Neural crest cell (in vitro differentiated cells): ENCODE measurements at places on chromosomes 16 and 17.

- no peak for DNase-seq
These were observed 242.3 kb downstream of the SOX9 start for GRCh38 chr17:72363089-72363610.

DNA sequence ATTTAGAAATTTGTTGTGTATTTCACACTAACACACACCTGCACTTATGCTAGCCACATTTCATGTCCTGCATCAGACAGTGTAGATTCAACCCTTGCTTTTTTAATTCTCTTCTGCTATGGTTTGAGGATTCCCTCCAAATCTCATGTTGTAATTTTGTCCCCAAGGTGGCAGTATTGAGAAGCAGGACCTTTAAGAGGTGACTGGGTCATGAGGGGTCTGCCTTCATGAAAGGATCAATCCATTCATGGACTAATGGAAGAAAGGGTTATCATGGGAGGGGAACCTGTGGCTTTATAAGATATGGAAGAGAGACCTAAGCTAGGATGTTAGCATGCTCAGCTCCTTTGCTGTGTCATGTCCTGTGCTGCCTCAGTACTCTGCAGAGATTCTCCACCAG is 1032.2 kb downstream of the CDH11 start:
- DNase-seq, result no peak

- no peak for DNase-seq
These were observed 69.3 kb downstream of the ABCC1 start for GRCh38 chr16:16018705-16019104.

DNA sequence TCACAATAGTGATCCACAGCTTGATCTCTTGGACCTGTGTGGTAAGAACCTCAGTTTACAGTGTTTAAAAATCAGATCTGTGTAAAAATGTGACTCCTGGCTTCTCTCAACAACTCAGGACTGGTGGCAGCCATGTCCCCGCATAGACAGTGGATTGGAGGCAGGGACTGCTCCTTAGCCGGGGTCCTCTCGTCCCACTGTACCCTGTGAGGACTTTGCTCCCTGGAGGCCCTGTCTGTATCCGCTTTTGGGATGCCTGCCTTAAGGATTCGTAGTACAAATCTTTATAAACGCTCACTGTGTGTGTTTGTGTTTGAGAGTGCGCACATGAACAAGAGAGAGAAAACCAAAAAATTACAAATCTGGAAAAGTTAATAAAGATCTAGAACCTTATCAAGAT is 142.5 kb downstream of the SNX29 start:
- DNase-seq, result no peak

- DNase-seq, result no peak
These were observed 15.0 kb upstream of the NTN1 start for GRCh38 chr17:9006175-9006767.

DNA sequence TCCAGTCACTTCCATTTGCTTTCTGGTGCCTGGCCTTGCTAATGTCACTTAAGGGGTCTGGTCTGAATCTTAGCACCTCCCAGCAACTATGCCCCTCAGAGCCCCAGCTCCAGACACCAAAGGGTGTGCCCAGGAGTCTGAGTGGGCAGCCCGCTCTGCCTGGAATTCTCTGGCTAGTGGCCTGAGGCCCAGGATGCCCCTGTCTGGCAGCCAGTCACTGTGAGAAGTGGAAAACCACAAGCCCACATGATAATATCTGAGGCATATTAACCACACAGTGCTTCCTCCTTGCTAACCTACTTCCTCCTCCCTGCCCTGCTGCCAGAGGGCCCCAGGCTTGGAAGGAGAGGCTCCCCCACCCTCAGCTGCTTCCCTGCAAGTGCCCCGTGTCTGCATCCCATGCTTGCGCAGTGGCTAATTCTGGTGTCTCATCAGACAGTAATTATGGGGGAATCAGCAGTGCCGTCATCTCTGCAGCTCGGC is 14.0 kb downstream of the SRCIN1 start:
- DNase-seq, result no peak

DNA sequence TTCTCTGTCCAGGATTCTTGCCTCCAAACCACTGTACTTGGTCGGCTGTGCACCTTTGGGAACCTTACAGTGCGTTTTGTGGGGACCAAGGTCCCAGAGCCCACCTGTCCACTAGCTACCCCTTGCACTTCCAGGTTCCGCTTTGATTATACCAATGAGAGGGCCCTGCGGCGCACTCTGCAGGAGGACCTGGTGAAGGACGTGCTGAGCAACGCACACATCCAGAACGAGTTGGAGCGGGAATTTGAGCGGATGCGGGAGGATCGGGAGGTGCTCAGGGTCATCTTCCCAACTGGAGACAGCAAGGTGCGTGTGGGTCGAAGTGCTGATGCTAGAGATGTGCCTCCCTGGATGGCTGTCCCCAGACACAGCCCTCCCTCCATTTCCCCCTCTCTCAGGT is 18.8 kb downstream of the POLR2A start:
- no peak for DNase-seq

DNA sequence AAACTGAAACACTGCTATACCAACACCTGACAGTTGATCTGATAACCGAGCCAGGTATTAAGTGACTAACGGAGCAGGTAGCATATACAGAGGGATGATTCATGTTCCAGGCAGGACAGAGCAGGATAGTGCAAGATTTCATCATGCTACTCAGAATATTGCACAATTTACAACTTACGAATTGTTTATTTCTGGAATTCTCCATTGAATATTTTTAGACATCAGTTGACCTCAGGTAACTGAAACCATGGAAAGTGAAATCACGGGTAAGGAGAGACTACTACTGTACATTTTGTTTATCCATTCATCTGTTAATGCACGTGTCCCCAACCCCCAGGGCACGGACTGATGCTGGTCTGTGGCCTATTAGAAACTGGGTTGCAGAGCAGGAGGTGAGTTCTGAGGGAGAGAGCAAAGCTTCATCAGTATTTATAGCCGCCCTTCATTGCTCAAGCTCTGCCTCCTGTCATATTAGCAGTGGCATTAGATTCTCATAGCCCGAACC is 14.5 kb upstream of the PPM1E start:
- no peak for DNase-seq

DNA sequence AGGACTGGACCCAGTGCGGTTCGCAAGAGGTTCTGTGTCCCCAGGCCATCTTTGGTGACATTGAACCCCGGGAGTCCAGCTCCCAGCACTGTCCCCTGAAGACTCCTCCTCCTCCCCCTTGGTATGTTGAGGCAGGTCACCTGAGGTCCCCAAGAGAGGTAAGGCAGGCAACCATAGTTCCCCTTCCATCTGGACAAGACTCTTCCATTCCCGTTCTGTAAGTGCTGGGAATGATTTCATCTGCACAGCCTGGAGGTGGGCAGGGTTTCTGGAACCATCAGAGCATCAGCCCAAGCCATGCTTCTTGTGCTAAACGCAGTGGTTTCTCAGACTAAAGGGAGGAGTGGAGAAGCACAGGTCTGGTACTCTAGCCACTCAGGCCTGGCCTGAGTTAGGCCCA is 24.9 kb downstream of the COPZ2 start:
- no peak for DNase-seq

DNA sequence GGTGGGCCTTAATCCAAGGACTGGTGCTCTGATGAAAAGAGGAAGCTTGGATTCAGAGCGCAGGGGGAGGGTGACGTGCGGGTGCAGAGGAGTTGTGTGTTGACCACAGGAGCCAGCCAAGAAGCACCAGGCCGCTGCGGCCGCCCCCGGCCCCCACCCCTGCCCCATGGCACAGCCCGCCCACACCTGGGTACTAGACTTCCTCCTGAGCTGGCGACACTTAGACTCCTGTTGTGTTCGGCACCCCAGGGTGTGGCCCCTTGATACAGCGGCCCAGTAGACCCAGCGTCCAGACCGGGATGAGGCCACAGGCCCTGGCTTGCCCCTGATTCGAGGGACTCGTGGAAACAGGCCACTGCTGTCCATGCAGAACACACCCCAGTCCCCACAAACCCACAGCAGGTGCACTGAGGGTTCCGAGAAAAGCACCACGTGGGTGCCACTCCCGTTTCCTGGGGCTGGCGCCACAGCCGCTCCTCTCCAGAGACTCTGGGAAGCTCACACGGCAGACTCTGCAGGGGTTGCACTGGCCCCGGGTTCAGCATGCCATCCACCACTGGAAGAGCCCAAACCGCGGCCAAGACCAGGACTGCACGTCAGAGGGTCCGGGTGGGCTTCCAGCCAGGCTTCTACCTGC is 5.7 kb upstream of the SNAI3 start:
- DNase-seq, result no peak

DNA sequence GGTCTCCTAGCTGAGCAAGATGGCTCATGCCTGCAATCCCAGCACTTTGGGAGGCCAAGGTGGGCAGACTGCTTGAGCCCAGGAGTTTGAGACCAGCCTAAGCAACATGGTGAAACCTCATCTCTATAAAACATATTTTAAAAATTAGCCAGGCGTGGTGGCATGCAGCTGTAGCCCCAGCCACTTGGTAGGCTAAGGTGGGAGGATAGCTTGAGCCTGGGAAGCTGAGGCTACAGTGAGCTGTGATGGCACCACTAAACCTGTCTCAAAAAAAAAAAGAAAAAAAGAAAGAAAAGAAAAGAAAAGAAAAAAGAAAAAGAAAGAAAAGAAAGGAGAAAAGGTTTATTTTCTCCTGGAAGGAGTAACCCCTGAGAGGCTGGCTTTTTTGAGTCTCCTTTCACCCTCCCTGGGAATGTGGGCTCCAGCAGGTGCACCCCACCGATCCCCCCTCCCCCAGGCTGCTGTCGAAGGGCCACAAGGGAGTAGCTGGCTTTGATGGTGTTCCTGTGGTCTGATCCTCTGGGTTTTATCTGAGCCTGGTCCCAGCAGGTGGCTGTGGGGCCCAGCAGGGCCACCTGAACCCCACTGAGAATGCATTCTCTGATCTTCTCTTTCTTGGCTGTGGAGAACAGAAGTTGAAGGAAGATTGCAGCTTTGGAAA is 29.9 kb upstream of the TNRC6C start:
- DNase-seq, result no peak

- no peak for DNase-seq
These were observed 570 bp upstream of the NME3 start for GRCh38 chr16:1771864-1772361.

DNA sequence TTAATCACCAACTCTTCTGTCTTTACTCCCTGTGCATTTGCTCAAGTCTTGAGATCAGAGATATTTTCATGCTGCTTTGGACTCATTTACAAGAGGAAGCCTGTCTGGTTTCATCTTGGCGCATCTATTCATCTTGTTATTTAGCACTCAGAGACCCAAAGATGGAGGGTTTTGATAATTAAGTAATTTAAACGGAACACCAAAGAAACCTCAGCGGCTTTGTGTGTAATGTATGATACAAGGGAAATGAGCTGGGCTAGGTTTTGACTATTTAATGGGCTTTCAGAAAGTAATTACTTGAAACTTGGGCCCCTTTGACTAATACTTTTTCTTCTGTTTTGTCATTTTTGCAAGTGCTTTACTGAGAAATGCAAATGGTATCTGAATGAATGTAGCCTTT is 66.2 kb upstream of the CACNG3 start:
- no peak for DNase-seq

DNA sequence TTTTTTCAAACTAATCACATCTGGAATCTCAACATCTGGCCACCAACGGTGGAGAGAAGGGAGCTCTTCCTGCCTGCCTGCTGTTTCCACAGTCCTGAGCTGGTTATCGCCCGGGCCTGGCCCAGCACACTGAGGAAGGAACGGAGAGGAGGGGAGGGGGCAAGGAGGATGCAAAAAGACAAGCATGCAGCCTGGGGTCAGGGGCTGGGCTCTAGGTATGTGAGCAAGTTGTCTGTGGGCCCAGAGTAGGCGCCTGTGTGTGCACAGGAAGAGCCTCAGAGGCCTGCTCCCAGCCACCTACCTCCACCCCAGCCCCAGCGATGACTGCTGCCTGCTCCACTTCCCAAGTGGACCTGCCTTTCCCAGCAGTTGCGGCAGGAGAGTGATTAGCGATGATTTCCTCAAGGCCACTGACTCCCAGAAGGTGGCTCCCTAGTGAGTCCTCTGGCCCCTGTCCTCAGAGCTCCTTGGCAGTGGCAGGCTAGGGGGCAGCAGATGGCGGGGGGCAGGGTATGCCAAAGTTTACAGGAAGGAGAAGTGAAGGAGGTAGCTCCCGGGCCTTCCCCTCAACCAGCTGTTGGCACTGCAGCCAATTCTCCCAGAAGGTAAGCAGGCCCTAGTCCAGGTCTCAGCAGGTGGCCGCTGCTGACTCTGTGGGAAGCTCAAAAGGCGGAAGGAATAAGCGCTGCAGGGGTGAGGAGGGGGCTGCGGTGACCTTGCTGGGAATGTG is 27.0 kb upstream of the RASD1 start:
- no peak for DNase-seq

- DNase-seq, result no peak
These were observed 122.0 kb downstream of the METRNL start for GRCh38 chr17:83201206-83202001.

DNA sequence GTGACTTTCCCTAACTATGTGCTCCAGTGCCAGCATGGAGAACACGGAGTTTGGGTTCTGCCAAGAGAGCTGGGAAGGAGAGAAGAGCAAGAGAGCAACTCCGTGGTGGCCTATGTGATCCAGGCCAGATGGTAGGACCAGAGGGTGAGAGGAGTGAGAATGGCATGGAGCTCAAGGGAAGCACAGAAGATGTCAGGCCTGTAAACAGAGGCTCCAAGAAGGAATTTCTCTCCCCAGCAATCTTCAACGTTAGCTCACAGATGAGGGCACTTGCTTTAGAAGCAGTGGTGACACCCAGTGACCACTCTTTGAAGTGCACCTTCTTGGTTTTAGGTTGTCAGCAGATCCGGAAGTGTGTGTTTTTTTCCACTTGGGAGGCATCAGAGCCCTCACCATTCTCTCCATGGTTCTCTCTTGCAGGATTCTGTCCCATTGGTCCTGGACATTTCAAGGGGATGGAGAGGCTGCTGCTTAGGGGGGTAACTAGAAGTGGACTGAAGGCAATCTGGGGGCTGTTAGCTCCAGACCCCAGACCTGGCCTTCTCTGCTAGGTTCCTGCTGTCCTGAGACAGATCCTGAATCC is 18.1 kb upstream of the TMEM98 start:
- peak; percentile 65 for DNase-seq

DNA sequence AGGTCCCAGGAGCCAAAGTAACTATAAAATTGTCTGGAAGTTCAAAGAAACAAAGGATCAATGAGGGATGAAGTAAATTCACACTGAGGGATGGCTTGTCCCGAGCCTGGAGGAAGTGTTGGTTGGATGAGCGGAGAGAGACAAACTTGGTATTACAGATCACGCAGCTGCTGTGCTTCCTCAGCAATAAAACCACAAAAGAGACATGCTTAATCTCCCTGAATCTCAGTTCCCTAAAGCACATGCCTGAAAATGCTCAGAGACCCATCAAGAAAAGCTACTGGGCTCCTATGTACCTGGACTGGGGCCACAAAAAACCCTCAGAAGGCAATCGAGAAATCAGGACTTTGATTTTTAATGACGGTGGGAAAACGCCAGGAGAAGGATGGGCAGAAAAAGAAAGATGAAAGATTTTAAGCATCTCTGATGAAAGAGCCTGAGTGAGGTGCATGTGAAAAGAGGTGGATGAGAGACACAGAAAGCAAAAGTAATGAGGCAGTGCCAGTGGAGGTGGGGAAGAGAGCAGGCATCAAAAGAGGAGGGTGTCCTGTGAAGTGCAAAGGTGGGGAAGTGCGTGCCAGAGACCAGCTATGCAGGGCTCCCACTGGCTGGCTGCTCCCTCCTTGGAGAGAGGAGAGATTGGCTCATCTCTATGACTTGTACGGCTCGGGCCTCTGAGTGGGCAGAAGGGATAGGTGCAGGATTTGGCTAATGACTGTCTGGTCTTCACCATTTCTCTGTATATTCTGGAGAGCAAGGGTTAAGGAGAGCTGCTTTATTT is 143.7 kb downstream of the ABCC12 start:
- no peak for DNase-seq

- DNase-seq, result no peak
These were observed 599.3 kb downstream of the CDH11 start for GRCh38 chr16:64522548-64522947.

- DNase-seq, result peak; percentile 79
These were observed at the start of gene BCAR1 for GRCh38 chr16:75251280-75252048. Gene BCAR1 (minus strand): TSS chr16:75251624. CDS start chr16:75251482, 142 bp downstream.
